ENCODE measurements at places on chromosomes 2 and 18.

GRCh38 chr2:202090530-202090929 lies 17.5 kb downstream of the KIAA2012 start:
- DNase-seq: no peak

DNA sequence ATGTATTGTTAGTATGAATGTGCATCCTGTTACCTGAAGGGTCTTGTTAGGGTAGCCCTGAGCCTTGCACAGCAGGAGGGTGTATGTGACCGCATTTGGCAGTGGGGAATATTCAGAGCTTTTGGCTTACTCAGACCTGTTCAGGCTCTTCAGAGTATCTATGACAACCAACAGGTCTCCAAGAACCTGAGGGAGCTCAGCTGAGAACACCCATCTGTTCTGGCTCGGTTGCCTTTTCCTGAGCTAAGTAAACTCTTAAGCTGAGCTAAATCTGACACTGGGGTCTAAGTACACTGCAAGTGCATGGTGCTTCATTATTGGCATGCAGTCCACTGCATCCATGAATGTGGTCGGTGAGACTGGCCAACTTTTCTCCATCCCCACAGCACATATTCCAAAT lies 92.4 kb upstream of the CHST9 start:
- DNase-seq: no peak

GRCh38 chr18:44214396-44214795 lies 466.3 kb upstream of the SETBP1 start:
- DNase-seq: no peak

DNA sequence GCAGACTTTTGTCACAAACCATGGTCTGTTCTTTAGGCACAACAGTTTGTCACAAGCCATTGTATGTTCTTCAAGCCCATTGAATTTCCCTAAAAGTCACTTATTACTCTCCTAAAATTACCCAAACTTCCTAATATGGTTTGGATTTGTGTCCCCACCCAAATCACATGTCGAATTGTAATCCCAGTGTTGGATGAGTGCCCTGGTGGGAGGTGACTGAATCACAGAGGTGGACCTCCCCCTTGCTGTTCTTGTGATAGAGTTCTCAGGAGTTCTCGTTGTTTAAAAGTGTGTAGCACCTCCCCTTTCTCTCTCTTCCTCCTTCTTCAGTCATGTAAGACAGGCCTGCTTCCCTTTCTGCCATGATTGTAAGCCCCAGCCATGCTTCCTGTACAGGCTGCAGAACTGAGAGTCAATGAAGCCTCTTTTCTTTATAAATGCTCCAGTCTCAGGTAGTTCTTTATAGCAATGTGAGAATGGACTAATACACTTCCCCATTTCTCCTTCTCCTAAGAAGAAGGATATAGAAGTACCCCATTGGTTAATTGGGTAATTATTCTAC lies 11.2 kb upstream of the GYPC start:
- DNase-seq: no peak

DNA sequence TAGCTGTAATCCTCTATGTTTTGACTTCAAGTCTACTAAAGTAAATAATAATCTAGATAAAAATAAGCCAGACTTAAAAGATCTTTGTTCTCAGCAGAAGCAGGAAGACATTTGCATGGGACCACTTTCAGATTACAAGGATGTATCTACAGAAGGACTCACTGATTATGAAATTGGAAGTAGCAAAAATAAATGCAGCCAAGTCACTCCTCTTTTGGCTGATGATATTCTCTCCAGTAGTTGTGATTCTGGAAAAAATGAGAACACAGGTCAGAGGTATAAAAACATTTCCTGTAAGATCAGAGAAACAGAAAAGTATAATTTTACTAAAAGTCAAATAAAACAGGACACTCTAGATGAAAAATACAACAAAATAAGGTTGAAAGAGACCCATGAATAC lies 338.4 kb downstream of the ZNF804A start:
- DNase-seq: no peak
